HT1080 (cell line): ENCODE measurements at places on chromosomes 7 and 10. TPM values are rescaled to one million over a fixed set of nuclear protein-coding genes. Genes with fewer than 3 reads are reported as not detected.

The PON1 gene
- total RNA-seq = not detected in 2 replicates

The CWF19L1 gene
- 40.1 and 40.2 TPM in 2 replicates for total RNA-seq

The CTTNBP2 gene
- 3.2 and 3.8 TPM in 2 replicates for total RNA-seq

The IFRD1 gene
- 33.7 and 35.7 TPM in 2 replicates for total RNA-seq

The ASB15 gene
- not detected in 2 replicates for total RNA-seq

The ADAP1 gene
- 1.6 and 2.3 TPM in 2 replicates for total RNA-seq

The WNT8B gene
- not detected in 2 replicates for total RNA-seq

The HIP1 gene
- total RNA-seq = 3.3 and 4.6 TPM in 2 replicates
